Neural progenitor cell (in vitro differentiated cells): ENCODE measurements at places on chromosomes 5 and 9.

GRCh38 chr9:212297-212696 is 2.4 kb upstream of the DOCK8 start:
- H3K36me3 ChIP-seq: no peaks in the 10 kb centered on the region
- no peak for DNase-seq
- peaks cover 7% of the 10 kb centered on the region for H3K4me1 ChIP-seq
- H3K27me3 ChIP-seq: peaks cover 64% of the 10 kb centered on the region

- no peaks in the 10 kb centered on the region for H3K27me3 ChIP-seq
- no peak overlapping the region for H3K4me3 ChIP-seq
- H3K36me3 ChIP-seq: no peaks in the 10 kb centered on the region
Observed at GRCh38 chr9:89991204-89991790, 386.5 kb downstream of the GADD45G start.

DNA sequence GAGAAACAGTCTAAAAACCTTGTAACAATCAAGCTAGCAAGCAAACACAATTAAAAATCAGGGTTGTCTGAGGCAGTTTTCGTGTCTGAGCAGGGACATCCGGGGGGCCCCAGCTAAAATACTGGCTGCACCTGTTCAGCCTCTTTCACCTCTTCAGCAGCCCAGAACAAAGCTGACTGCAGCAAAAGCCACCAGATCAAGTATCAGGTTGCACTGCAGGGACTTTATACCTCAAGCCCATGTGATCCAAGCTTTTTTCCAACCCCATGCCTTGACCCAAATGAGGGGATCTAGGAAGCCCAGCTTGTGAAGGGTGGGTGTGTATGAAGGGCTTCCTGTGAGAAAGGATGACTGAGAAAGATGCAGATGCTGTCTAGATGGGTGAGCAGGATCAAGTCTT is 133.4 kb downstream of the SEMA6A start:
- DNase-seq: peak; percentile 44
- H3K4me3 ChIP-seq: no peak overlapping the region
- no peaks in the 10 kb centered on the region for H3K36me3 ChIP-seq
- H3K27ac ChIP-seq: peak overlapping the region; percentile 71
- no peaks in the 10 kb centered on the region for H3K27me3 ChIP-seq

- H3K4me3 ChIP-seq: no peak overlapping the region
- DNase-seq: peak; percentile 50
- H3K27ac ChIP-seq: peak overlapping the region; percentile 82
- H3K36me3 ChIP-seq: no peaks in the 10 kb centered on the region
Observed at GRCh38 chr5:108233617-108234155, 148.2 kb downstream of the FBXL17 start.

GRCh38 chr9:113397203-113397631 is 3.9 kb downstream of the ALAD start:
- no peak overlapping the region for H3K4me3 ChIP-seq
- H3K36me3 ChIP-seq: no peaks in the 10 kb centered on the region
- H3K27ac ChIP-seq: no peak overlapping the region
- no peak for DNase-seq
- no peaks in the 10 kb centered on the region for H3K27me3 ChIP-seq

GRCh38 chr5:149605998-149606724 is 24.9 kb downstream of the ARHGEF37 start:
- no peaks in the 10 kb centered on the region for H3K36me3 ChIP-seq
- no peak overlapping the region for H3K27ac ChIP-seq
- no peaks in the 10 kb centered on the region for H3K27me3 ChIP-seq
- no peaks in the 10 kb centered on the region for H3K4me1 ChIP-seq
- DNase-seq: no peak

DNA sequence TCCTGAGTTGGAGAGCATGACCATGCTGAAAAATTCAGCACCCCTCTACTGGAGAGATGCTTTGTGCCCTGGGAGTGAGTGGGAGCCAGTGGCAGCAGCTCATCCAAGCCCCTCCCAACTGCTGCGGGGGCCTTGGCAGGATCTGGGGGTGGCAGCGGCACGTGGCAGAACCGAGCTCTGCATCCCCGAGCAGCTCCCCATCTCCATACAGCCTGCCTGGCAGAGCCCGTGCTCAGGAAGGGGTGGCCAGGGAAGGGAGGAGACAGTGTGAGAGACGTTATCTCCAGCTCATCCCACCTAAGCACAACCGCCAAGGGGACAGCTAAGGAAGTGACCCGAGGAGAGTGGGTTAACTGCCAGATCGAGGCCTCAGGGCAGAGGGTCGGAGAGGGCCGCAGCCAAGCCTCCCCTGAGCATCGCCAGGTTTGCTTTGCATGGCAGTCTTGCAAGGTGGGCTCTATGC is 17.2 kb upstream of the DPM2 start:
- no peaks in the 10 kb centered on the region for H3K27me3 ChIP-seq
- H3K4me3 ChIP-seq: no peak overlapping the region

GRCh38 chr9:79939819-79940218 is 368.1 kb downstream of the TLE4 start:
- no peak overlapping the region for H3K27ac ChIP-seq
- no peaks in the 10 kb centered on the region for H3K36me3 ChIP-seq
- no peaks in the 10 kb centered on the region for H3K27me3 ChIP-seq
- no peak overlapping the region for H3K4me3 ChIP-seq

DNA sequence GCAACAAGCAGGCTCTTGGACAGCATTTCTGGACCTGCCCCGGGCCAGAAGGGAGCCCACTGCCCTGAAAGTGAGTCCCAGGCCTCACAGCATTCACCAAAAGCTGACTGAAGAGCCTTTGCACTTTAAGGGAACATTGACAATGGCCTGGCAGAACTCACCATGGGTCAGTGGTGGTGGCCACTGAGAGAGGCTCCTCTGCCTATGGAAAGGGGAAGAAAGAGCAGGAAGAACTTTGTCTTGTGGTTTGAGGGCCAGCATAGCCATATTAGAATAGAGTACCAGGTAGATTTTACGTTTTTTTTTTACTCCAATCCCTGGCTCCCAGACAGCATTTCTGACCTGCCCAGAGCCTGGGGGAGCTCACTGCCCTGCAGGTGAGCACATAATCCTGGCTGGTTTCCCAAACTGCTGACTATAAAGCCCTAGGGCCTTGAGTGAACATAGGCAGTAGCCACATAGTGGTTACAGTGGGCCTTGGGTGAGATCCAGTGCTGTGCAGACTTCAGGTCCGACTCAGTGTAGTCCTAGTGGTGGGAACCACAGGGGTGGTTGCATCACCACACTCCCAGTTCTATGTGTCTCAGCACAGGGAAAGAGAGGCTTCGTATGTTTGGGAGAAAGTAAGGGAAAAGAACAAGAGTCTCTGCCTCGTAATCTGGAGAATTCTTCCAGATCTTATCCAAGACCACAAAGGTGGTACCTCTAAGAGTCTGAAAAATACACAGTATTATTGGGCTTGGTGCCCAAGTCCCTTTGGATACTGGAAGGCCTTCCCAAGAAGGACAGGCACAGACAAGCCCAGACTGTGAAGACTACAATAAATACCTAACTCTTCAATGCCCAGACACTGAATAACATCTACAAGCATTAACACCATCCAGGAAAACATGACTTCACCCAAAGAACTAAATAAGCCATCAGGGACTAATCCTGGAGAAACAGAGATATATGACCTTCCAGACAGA is 89.5 kb downstream of the TSSK1B start:
- no peaks in the 10 kb centered on the region for H3K27me3 ChIP-seq
- no peaks in the 10 kb centered on the region for H3K36me3 ChIP-seq
- H3K4me1 ChIP-seq: no peaks in the 10 kb centered on the region
- no peak overlapping the region for H3K27ac ChIP-seq
- no peak for DNase-seq

- H3K36me3 ChIP-seq: no peaks in the 10 kb centered on the region
- no peaks in the 10 kb centered on the region for H3K27me3 ChIP-seq
- H3K27ac ChIP-seq: no peak overlapping the region
- no peak for DNase-seq
- H3K4me3 ChIP-seq: no peak overlapping the region
Observed at GRCh38 chr9:29625292-29625731, 2052.0 kb upstream of the C9orf72 start.

- H3K4me1 ChIP-seq: no peaks in the 10 kb centered on the region
- no peaks in the 10 kb centered on the region for H3K36me3 ChIP-seq
- no peak overlapping the region for H3K27ac ChIP-seq
- no peak for DNase-seq
Observed at GRCh38 chr9:107542411-107543157, 53.0 kb upstream of the KLF4 start.

- no peak overlapping the region for H3K4me3 ChIP-seq
- H3K27me3 ChIP-seq: no peaks in the 10 kb centered on the region
- peaks cover 27% of the 10 kb centered on the region for H3K36me3 ChIP-seq
- no peaks in the 10 kb centered on the region for H3K4me1 ChIP-seq
- no peak overlapping the region for H3K27ac ChIP-seq
Observed at GRCh38 chr9:33344145-33344544, 53.8 kb downstream of the NFX1 start.

- DNase-seq: no peak
- H3K4me3 ChIP-seq: no peak overlapping the region
- peaks cover 22% of the 10 kb centered on the region for H3K4me1 ChIP-seq
- no peaks in the 10 kb centered on the region for H3K27me3 ChIP-seq
- H3K36me3 ChIP-seq: no peaks in the 10 kb centered on the region
Observed at GRCh38 chr5:170627271-170627670, 123.5 kb downstream of the KCNIP1 start.

DNA sequence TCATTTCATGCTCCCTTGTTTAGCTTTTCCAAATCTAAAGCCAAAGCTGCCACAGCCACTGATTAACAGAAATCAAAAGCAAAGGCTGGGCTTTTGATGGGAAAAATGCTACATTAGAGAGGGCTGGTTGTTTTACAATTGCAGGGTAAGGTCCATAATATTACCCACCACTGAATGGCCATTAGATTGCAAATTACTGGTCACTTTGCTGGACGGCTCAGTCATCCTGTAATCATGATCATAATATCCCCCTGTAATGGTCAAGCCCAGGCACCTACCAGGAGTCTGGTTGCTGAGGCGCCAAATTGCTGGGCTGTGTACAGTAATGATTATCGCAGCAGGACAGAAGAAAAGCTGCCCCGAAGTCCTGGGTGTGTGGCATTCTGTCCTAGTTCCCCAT is 286.5 kb downstream of the ZSWIM6 start:
- no peaks in the 10 kb centered on the region for H3K4me1 ChIP-seq
- H3K36me3 ChIP-seq: no peaks in the 10 kb centered on the region
- no peak overlapping the region for H3K27ac ChIP-seq
- no peaks in the 10 kb centered on the region for H3K27me3 ChIP-seq

DNA sequence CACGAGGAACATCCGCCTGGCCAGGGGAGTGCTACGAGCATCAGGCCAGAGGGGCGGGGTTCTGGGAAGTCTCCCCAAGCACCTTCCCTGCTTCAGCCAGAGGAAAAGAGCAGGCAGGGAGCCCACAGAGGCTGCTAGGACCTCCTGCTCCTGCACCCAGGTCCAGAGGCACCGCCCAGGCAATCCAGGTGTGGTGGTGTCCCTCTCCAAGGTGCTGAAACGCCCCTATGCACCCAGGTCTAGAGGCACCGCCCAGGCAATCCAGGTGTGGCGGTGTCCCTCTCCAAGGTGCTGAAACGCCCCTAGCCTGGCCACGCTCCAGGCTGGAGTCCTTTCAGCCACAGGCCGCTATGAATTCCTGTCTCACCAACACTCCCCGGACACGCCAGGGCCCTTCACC is 10.7 kb upstream of the UBAC1 start:
- H3K4me1 ChIP-seq: peaks cover 4% of the 10 kb centered on the region
- no peak overlapping the region for H3K27ac ChIP-seq
- H3K4me3 ChIP-seq: no peak overlapping the region
- peak; percentile 93 for DNase-seq

- H3K4me1 ChIP-seq: peaks cover 44% of the 10 kb centered on the region
- H3K4me3 ChIP-seq: no peak overlapping the region
- H3K27me3 ChIP-seq: no peaks in the 10 kb centered on the region
- no peaks in the 10 kb centered on the region for H3K36me3 ChIP-seq
- peak; percentile 65 for DNase-seq
Observed at GRCh38 chr5:180085837-180086236, 14.3 kb upstream of the RNF130 start.

DNA sequence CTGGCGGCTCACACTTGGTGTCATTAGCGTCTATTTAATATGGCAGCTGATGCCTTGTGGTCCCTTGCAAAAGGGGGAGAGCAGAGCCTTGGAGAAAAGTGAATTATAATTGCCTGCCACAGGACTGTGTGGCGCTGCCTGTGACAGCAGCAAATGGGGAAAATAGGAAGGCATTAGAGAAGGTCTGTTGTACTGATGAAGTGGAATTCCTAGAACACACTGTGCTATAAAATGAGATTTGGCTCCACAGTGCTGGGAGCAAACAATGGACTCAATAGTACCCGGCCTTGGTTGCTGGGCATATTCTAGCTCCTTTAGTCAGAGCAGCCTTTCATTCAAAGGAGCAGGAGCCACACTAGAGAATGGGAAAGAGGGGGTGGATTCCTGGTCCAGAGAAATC is 21.3 kb downstream of the SEMA6A start:
- DNase-seq: peak; percentile 84
- H3K36me3 ChIP-seq: no peaks in the 10 kb centered on the region
- peaks cover 54% of the 10 kb centered on the region for H3K4me1 ChIP-seq

- H3K27me3 ChIP-seq: no peaks in the 10 kb centered on the region
- no peaks in the 10 kb centered on the region for H3K36me3 ChIP-seq
- peaks cover 12% of the 10 kb centered on the region for H3K4me1 ChIP-seq
- no peak for DNase-seq
- H3K4me3 ChIP-seq: no peak overlapping the region
- no peak overlapping the region for H3K27ac ChIP-seq
Observed at GRCh38 chr5:119286511-119287488, 69.0 kb upstream of the TNFAIP8 start.

DNA sequence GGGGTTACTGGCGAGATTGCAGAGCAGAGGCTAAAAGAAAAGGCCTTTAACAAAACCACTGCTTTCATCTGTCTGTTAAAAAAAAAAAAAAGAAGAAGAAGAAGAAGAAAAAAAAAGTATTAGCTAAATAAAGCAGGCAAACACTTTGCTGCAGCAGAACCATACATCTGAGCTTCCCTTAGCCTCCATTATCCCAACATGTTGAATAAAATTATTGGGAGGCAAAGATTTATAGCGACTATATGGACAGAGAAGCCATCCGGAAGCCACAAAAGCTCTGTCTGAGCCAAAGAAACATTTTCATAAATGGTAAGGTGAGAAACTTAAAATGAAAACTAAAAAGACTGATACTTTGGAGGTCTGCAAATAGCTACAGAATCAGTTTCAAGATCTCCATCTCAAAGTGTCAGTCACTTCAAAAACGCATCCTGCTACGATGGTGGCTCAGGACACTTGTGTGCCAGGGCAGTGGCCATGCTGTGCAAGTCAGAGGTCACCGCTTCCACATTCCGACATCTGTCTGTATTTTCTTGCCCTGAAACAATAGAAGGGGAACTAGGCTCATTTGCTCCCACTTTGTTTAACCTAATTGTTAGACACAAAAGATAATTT is 9.6 kb downstream of the EFNA5 start:
- H3K4me3 ChIP-seq: peak overlapping the region; percentile 39
- H3K36me3 ChIP-seq: no peaks in the 10 kb centered on the region
- peaks cover 98% of the 10 kb centered on the region for H3K4me1 ChIP-seq
- peak; percentile 89 for DNase-seq
- no peaks in the 10 kb centered on the region for H3K27me3 ChIP-seq
